Chondrocyte (in vitro differentiated cells): ENCODE measurements at places on chromosomes 4 and X. TPM values are rescaled to one million over a fixed set of nuclear protein-coding genes. Genes with fewer than 3 reads are reported as not detected.

DNA sequence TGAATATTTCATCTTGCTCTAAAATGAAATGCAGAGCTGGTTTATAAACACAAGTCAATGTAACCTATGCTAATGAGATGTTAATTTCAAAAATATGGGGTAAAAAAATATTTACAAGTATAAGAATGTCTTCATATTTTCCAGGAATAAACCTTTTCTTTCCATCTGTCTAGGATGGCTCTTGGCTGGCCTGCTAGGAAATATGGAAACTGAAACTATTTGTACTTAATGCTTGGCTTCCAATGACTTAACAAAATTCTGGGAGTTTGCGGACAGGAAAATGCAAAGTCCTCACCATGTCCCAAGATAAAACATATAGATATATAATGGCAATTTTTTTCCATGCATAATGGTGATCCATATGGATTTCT is 168.1 kb downstream of the SCFD2 start:
- no peak for DNase-seq

DNA sequence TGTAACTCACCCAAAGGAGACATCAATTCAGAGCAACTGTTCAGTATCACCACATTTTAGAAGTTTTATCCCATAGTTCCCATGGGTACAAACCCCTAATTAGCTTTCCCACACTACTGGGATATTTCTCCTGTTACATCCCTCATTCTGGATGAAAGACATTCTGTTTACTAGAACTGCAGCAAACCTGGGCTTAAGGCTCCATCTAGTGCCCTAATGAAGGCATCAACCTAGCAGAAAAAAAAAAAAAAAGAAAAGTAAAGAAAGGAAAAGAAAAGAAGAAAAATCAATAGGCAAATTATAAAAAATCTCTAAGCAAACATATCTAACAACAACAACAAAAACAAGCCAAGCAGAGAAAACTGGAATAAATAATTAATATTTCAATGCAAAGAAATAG is 133.7 kb upstream of the CPXCR1 start:
- no peak for DNase-seq

- DNase-seq: no peak
These were observed 5.1 kb downstream of the ANXA3 start for GRCh38 chr4:78556665-78557064.

GRCh38 chr4:1027915-1028238 is 16.5 kb downstream of the FGFRL1 start:
- DNase-seq: no peak

- no peak for DNase-seq
These were observed 224.6 kb upstream of the PPARGC1A start for GRCh38 chr4:24114444-24114843.

DNA sequence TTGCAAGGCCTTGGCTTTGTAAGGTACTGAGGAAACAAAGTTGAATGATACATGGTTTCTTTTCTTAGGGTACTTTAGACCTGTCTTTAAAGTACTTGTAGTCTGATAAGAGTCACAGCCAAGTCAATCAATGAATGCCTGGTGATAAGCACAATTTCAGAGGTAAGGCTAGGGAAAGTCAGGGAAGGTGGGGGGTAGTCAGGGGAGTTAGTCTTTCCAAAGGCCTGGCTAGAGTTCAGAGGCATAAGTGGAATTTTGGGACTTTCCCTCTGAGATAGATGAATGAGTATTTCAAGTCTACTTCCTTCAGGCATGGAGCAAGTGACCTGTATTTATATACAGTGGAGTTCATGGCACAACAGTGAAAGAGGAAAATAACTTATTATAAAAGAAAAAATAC is 78.3 kb downstream of the SLC4A4 start:
- no peak for DNase-seq

GRCh38 chr4:184191267-184191666 is 26.4 kb downstream of the ENPP6 start:
- DNase-seq: no peak

DNA sequence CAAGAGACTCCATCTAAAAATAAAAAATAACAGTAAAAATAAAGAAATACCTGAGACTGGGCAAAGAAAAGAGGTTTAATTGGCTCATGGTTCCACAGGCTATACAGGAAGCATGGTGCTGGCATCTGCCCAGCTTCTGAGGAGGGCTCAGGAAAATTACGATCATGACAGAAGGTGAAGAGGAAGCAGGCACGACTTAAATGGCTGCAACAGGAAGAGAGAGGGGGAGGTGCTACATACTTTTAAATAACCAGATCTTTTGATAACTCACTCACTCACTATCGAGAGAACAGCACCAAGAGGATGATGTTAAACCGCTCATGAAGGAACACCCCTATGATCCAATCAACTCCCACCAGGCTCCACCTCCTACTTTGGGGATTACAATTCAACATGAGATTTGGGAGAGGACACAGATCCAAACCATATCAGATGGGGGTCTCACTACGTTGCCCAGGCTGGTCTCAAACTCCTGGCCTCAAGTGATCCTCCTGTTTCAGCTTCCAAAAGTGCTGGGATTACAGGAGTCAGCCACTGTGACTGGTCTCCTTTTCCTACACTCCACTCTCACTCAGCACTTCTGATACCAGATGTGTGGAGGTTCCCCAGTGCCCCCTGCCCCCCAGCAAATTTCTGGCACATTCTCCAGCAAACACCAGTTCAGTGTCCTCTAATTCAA is 11.9 kb upstream of the ZNF157 start:
- DNase-seq: no peak

- DNase-seq: no peak
These were observed 69.0 kb upstream of the FAM9B start for GRCh38 chrX:9102956-9103355.

GRCh38 chr4:176205299-176205698 is 9.9 kb upstream of the SPATA4 start:
- DNase-seq: no peak

- no peak for DNase-seq
These were observed 126.9 kb upstream of the NEIL3 start for GRCh38 chr4:177182728-177183127.

- no peak for DNase-seq
These were observed 105.5 kb upstream of the SPOCK3 start for GRCh38 chr4:167339781-167340180.

GRCh38 chr4:11919316-11919715 is 490.6 kb upstream of the HS3ST1 start:
- DNase-seq: no peak

DNA sequence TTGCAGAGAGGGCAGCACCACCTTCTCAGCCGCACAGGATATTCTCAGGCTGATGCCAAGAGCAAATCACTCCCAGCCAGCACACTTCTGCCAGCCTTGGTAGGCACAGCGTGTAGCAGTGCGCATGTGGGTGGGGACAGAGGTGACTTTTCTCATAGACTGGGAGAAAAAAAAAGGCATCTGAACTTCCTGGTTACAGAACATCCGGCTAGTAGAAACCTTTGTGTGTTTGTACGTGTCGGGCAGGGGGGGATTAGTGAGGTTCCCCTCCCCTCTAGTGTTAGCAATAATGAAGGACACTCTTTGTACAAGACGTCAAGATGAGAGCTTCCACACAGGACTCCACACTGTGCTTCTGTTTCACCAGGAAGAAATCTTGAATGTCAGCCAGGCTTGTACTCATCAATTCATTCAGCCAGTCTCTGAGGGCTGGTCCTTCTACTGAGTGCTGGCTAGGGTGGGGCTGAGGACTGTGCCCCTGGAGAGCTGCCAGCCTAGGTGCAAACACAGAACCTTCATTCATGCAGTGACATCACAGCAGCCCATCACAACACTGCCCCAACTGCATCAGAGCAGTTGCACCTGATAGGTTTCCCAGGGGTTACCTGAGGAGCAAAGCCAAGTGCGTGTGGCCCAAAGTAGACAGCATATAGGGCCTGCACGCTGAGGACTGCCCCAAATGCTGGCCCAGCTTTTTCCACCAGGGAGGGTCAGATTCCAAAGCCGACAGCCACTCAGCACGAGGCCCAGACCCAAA is 34.7 kb downstream of the SLC25A5 start:
- peak; percentile 38 for DNase-seq

DNA sequence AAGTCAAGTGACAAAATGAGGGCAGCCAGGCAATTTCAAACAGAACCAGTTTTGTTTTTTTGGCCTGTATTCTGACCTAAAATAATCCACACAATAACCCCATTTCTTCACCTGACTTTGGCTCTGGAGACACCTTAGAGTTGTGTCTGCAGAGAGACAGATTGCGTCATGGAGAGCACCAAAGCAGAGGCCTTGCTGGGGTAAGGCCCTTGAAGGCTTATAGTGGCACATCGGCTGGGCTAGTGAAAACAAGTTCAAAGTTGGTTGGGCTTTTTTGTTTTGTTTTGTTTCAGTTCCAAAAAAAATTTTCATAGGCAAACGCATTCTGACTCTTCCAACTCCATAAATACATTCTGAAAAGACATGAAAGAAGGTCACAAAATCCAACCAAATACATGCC is 34.4 kb downstream of the PARM1 start:
- DNase-seq: no peak

- no peak for DNase-seq
These were observed 64.9 kb downstream of the ANKRD17 start for GRCh38 chr4:73193659-73194058.

DNA sequence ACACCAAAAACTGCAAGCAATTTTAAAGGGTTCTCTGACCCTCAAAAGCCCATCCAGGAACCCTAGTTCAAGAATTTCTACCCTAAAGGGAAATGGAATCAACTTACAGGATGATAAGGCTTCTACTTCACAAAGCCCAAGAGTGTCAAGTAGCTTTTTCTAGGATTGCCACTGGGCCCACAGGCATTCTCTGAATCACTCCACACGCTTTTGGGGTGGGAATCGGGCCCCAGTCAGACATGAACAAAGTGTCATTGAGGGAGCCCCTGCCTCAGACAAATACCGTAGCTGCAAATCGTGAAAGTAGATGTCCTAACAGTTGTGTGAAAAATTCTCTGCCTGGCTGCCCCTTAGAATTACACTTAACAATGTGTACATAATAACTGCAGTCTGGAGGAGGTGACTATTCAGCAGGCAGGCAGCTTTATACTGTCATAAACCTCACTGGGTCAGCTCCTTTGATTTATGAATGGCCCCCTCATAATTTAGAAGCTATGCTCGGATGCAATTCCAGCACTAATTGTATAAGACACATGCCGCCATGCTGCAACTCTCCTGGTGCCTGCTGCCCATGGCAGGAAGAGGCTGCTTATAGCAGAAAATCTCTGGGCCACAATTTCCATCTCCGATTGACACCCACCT is 36.7 kb downstream of the CHRDL1 start:
- no peak for DNase-seq

GRCh38 chr4:168719725-168720124 is 222.9 kb downstream of the PALLD start:
- no peak for DNase-seq

DNA sequence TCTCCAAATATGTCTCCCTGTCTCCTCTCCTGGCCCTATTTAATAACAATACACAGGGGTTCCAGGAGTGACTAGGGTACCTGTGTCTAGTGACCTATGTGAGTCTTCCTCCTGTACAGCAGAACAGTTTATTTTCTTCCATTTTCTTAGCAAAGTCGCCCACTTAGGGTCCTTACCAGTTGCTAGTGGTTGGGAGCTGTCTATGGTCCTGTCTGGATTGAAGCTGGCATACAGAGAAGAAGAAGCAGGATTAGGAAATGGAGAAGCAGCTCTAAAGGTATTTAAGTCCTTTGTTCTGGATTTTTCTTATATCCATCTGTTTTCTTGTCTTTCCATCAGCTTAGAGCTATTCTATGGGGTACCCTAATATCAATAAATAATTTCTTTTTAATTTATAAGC is 587.1 kb upstream of the CPEB2 start:
- no peak for DNase-seq

GRCh38 chr4:163092093-163092492 is 74.6 kb downstream of the NAF1 start:
- no peak for DNase-seq

DNA sequence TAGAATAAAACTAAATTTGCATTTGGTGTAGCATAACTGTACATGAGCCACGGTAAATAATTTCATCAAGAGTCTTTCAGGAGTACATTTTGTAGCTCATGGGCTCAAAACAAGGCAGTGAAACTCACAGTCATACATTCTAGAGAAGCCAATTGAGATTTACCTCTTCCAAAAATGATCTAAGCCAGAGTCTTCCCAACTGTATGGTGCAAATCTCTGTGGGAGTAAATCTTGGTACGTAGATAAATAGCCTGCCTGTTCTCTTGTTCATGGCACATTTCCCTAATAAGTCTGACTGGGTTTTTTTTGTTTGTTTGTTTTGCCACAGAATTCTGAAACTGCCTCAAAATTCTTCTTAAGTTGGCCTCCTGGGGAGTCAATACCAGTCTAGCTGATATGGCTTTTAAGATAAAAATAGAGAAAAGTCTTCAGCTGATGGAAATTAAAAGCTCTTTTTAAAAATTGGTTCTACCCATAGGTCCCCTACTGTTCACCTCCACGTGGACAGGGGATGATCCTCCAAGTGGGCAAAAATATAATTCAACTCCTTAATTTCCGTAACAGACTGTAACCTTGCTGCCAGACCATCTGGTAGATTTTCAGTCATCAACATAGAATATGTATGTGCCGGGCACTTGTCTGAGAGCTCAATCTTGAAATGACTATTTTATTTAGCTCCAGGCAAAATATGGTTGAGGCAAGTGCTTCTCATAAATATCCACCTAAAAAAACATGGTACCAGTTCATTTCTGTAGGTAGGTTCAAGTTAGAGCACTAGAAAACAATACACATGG is 365.4 kb downstream of the PDHA2 start:
- DNase-seq: no peak

DNA sequence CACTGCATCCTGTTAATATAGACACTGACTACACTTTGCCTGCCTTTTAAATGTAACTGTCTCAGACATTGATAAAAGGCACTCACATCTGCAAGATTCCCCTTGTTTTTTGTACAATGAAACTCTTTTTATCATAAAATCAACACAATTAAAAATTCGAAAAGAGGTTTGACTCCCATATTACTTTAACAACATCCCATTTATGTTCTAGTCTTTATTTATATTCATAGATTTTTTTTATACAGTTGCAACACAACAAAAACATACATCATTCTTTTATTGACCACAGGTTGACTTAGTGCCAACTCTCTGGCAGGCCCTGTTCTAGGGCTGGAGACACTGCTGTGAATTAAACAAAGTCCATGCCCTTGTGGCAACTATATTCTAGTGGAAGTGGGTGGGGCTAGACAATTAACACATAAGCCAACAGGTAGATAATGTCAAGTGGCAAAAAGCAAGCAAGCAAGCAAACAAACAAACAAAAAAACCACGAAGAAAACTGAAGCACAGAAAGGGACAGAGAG is 36.8 kb downstream of the ANK2 start:
- DNase-seq: no peak

DNA sequence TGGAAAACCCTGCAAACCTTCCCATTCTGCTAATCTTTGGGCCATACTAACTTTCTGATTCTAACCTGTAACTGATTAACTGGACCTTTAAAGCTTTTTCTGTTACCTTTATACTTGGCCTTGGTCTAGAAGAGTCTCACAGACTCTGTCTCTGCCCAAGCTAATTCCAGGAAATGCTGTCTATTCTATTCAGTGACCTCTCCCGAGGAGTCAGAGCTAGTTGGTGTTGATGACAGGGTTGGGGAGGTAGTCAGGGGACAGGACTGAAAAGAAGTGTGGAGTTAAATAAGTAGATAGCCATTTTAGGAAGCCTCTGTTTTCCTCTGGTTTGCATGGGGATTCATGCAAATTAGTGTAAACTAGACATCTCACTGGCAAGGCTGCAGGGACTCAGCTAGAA is 429.5 kb downstream of the GRID2 start:
- no peak for DNase-seq

The RUFY3 gene
- total RNA-seq: 36.3 to 65.4 TPM (median 39.3 TPM) in 3 replicates

The GPAT3 gene
- 0.07 to 0.17 TPM (median 0.15 TPM) in 3 replicates for total RNA-seq

The GLRA3 gene
- total RNA-seq: not detected in 3 replicates
